Fibroblast of skin of left quadriceps (primary cell): ENCODE measurements at places on chromosomes 12 and 14.

DNA sequence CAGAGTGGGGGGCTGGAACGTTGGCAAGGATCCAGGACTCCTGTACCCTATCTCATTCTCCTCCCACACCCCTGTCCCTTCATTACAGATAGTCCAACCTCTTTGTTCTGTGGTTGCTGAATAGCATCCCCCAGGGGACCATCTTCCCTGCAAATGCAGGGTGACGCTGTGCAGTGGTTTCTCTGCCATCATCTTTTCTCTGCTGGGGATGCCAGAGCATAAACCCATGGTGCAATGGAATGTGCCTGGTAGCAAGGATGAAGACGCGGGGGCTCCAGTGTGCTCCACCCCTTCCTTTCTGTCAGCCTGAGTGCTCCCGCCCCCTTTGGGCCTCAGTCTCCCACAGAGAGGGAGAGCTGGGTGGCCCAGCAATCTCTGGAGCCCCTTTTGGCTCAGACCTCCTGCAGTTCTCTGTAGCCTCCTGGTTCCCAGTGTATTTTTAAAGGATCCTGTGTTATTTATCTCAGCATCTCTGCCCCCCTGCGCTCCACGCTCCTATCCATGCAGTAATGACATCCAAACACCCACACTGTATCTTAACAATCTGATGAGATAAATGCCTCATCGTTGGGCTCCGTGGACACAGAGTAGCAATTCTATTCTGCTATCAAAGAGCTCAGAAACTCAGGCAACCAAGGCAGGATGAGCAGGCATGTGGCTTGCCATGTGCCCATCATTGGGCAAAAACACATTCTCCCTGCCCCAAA is 212.8 kb downstream of the CACNA1C start:
- DNase-seq, result no peak

DNA sequence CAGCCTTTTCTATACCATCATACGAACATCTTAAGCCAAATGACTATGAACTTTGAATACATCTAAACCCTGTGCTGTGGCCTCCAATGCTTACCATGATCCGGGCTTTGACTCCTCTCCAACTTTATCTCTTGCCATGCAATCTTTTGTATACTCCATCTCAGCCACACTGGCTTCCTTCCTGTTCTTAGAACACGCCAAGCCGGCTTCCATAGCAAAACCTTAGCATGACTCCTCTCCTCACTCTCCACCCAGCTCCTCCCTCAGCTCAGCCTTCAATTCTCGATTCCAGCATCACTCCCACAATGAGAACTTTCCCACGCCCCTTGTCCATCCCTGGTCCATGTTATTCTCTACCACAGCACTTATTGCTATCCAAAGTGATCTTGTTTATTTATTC is 228.3 kb downstream of the NTF3 start:
- DNase-seq, result no peak

GRCh38 chr12:73274976-73275375 is 1002.8 kb downstream of the TRHDE start:
- DNase-seq, result no peak

DNA sequence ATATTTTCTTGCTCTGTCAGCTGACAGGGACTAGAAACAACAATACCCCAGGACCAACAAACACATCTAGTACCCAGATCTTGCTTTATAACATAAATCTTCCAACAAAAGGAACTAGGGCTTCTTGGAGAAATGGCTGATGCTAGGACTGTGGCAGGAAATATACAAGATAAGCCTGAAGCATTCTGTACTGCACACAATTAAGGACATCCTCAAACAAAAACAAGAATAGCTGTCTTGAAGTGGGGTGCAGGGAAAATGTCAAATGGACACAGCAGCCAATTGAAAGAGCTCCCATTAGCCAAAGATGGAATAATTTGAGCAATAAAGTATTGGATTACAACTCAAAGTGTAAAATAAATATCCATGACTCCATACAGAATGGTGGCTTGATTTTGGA is 50.0 kb downstream of the LGMN start:
- no peak for DNase-seq

DNA sequence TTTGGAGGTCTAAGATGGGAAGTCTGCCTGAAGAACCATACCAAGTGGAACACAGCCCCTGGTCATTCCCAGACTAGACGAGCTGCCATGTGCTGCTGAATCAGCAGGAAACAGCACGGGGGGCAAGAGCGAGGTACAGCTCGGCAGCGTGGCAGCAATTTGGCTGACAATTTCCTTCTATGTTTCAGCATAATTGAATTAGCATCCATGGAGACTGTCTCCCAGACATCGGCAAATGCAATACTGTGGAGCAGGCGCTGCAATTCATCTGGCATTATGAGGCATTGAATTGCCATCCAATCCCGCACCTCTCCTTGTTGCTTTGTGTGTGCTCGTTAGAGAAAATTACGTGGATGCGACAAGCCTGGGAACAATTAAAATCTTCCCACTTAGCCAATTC is 46.0 kb upstream of the CCDC60 start:
- no peak for DNase-seq

GRCh38 chr14:106174206-106174605 is 647.8 kb downstream of the TMEM121 start:
- no peak for DNase-seq

DNA sequence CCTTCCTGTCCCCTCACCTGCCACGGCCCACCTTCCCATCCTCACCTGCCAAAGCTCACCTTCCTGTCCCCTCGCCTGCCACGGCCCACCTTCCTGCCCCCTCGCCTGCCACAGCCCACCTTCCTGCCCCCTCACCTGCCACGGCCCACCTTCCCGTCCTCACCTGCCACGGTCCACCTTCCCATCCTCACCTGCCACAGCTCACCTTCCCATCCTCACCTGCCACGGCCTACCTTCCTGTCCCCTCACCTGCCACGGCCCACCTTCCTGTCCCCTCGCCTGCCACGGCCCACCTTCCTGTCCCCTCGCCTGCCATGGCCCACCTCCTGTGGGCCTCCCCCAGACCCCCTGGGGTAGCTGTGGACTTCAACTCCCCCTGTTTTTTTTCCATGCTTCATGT is 48.8 kb upstream of the GPR68 start:
- DNase-seq, result no peak

DNA sequence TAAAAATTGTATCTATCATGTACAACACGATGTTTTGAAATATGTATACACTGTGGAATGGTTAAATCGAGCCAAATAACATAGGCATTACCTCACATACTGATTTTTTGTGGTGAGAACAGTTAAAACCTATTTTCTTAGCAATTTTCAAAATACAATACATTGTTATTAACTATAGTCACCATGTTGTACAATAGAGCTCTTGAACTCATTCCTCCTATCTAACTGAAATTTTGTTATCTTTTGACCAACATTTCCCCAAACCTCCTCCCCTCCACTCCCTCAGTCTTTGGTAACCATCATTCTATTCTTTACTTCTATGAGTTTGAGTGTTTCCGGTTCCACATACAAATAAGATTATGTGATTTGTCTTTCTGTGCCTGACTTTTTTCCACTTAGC is 6.8 kb upstream of the SLC38A2 start:
- DNase-seq, result no peak

DNA sequence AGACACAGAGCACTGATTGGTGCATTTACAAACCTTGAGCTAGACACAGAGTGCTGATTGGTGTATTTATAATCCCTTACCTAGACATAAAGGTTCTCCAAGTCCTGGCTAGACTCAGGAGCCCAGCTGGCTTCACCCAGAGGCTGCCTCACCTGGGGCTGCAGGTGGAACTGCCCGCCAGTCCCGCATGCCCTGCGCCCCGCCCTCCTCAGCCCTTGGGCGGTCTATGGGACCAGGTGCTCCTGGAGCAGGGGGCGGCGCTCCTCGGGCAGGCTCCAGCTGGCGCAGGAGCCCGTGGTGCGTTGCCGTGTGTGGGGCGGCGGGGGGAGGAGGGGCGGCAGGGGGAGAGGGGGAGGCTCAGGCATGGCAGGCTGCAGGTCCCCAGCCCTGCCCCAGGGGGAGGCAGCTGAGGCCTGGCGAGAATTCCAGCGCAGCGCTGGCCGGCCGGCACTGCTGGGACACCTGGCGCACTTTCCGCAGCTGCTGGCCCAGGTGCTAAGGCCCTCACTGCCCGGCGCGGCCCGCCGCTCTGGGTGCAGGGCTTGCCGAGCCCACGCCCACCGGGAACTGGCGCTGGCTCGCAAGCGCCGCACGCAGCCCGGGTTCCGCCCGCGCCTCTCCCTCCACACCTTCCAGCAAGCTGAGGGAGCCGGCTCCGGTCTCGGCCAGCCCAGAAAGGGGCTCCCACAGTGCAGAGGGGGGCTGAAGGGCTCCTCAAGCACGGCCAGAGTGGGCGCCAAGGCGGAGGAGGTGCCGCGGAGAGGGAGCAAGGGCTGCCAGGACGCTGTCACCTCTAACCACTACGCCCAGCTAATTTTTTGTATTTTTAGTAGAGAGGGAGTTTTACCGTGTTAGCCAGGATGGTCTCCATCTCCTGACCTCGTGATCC is 3.1 kb upstream of the SLCO1B3 start:
- DNase-seq, result no peak

GRCh38 chr12:105876396-105876927 is 262.3 kb downstream of the NUAK1 start:
- DNase-seq, result no peak

DNA sequence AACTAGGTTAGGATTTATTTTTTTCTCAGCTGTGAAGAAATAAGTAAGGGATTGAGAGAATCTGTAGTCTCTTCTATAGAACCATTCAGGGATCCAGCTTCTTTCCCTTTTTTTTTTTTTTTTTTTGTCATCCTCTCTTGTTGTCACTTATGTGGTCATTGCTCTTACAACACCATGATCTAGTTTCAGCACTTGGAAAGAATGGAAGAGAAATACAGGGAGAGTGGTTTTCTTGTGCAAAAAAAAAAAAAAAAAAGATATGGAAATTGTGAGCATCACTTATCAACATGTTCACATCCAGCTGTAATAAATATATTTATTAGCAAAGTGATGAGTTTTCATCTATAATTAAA is 599.3 kb downstream of the SLC6A15 start:
- DNase-seq, result no peak

- DNase-seq, result no peak
Observed at GRCh38 chr14:73289729-73290128, 52.4 kb downstream of the PAPLN start.

DNA sequence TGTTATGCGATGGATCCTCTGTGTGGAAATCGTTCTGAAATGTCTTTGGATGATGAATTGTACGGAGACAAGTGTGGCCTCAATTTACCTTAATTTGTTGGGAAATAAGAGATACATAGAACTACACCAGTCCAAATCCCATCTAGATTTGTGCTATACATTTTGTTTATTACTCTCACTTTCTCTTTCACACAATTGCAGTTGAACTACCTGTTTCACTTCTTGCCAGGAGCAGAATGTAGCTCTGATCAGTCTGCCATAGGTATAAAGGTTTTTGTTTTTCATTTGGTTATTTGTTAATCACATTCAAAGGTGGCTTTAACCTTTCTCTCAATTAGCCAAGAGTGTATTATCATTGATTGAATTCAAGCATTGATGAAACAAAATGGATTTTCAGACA is 268.2 kb downstream of the SNAPC1 start:
- DNase-seq, result no peak

GRCh38 chr12:32549675-32550079 is 129.4 kb upstream of the DNM1L start:
- DNase-seq, result no peak

DNA sequence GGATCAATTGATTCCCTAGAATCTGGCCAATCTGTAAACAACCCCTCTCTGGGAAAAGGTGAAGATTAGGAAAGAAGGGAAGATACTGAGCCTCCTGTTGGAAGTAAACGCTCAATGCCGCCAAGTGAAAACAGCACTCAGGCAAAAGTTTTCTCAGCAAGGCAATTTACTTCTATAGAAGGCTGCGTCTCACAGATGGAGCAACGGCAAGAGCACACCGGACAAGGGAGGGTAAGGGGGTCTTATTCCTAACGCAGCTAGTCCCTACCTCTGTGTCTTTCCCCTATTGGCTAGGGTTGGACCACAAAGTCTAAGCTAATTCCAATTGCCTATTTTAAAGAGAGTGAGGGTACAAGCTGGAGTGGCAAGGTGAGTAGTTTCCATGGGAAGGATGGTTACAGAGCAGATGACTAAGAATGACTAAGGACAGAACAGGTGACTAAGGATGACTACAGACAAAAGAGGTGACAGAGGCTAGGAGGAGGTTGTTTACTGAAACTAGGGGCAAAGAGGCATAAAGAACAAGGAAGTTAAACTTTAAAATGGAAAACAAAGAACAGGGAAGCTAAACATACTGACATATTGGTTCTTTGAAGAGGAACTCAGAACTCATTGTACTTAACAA is 5.6 kb upstream of the TTC9 start:
- no peak for DNase-seq

DNA sequence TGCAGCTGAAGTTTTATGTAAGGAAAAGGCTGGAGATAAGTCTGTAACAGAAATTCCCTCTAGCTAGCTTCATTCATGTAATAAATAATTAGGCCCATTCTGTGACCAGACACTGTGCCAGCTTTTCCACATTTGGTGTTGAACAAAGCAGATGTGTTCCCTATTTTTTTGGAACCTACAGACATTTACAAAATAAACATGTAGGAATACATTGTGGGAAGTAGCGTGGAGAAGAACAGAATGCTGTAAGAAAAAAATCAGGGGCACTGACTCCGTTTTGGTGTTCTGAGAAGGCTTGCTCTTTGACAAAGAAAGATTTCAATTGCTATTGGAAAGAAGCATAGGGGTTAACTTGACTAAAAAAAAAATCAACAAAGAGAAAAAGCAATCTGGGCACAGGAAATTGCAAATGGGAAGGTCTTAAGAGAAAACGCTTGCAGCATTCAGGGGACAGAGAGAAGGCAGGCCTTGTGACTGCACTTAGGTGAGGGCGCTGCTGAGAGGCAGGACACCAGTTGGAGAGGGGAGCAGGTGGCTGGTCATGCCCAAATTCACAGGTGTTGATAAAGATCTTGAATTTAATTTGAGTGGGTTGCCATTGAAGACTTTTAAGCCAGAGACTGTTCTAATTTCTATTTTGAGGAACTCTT is 4.0 kb downstream of the FAR2 start:
- no peak for DNase-seq

GRCh38 chr12:51075390-51075789 is 8.0 kb downstream of the CSRNP2 start:
- no peak for DNase-seq

- DNase-seq, result no peak
Observed at GRCh38 chr14:106460916-106461315, 934.5 kb downstream of the TMEM121 start.

- no peak for DNase-seq
Observed at GRCh38 chr12:26499979-26500640, 304.7 kb downstream of the SSPN start.

DNA sequence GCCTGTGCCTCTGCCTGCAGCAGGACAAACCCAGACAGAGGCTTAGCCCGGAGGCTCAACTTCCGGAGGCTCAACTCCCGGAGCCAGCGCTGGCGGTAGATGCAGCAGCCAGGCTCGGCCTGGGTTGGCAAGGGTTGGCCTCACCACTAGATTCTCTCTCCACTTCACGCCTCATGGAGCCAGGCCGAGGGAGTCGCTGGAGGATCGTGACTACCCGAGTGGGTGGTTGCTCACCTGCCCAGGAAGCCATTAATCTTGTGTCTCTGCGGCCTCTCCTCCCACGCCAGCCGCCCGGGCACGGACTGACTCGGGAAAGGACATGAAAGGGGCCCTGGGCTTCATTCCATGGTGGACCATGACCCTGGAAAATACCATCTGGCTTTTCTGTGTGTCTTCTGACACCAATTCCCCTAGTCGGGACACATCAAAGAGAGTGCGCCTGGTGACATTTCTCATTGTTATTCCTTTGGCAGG is 20.8 kb downstream of the ESRRB start:
- DNase-seq, result no peak

GRCh38 chr12:3149515-3150307 is 72.5 kb downstream of the TSPAN9 start:
- DNase-seq, result no peak

GRCh38 chr12:114735011-114735410 is 51.0 kb upstream of the TBX3 start:
- DNase-seq, result no peak
